ENCODE measurements at places on chromosomes 13 and 19. TPM values are rescaled to one million over a fixed set of nuclear protein-coding genes. Genes with fewer than 3 reads are reported as not detected.
A peak's percentile ranks its signal among the peaks of the same experiment; 100 is the strongest.

DNA sequence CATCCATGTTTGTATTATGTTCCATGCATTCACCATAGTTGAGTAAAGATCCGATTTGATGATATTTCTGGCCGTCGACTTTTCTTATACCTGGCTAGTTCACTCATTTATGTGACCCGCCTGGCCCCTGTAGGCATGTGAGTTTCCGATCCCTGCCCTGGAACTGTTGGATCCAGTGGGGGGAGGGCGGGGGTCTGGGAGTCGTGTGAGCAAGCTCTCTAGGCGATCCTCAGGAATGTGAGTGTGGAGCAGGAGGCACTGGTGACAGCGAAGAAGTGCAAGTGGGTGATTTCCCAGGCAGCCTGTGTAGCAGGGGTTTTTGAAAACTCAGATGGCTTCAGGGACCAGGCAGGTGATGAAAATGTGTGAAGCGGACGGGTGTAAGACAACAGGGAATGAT is 10.6 kb upstream of the PTOV1 start:
- no peaks in the 10 kb centered on the region for H3K4me1 ChIP-seq
- H3K27me3 ChIP-seq: no peaks in the 10 kb centered on the region
- DNase-seq: no peak
- H3K4me3 ChIP-seq: no peak overlapping the region
- peaks cover 14% of the 10 kb centered on the region for H3K36me3 ChIP-seq
- H3K27ac ChIP-seq: no peak overlapping the region

DNA sequence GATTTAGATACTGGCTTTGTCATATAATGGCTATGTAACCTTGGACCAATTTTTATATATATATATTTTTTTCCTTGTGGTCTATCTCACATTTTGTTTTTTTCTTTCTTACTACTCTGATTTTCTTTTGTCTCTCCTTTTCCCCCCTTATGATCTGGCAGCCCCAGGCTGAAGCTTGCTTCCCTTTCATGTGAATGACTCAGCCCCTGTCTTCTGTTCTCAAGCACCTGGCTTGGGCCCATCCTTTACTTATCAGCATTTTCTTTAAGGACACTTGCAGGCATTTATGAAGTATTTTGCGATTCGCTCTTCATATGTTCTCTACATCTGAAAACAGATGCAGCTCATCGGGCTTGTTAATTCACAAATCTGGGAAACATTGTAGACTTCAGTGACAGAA is 163.6 kb downstream of the SPRY2 start:
- no peak overlapping the region for H3K27ac ChIP-seq
- H3K36me3 ChIP-seq: no peaks in the 10 kb centered on the region
- no peaks in the 10 kb centered on the region for H3K4me1 ChIP-seq
- H3K4me3 ChIP-seq: no peak overlapping the region

- DNase-seq: peak; percentile 48
- peaks cover 68% of the 10 kb centered on the region for H3K27me3 ChIP-seq
- no peaks in the 10 kb centered on the region for H3K36me3 ChIP-seq
- H3K4me3 ChIP-seq: no peak overlapping the region
- peaks cover 37% of the 10 kb centered on the region for H3K4me1 ChIP-seq
- no peak overlapping the region for H3K27ac ChIP-seq
Observed at GRCh38 chr13:27919659-27919933, 204 bp upstream of the PDX1 start.

DNA sequence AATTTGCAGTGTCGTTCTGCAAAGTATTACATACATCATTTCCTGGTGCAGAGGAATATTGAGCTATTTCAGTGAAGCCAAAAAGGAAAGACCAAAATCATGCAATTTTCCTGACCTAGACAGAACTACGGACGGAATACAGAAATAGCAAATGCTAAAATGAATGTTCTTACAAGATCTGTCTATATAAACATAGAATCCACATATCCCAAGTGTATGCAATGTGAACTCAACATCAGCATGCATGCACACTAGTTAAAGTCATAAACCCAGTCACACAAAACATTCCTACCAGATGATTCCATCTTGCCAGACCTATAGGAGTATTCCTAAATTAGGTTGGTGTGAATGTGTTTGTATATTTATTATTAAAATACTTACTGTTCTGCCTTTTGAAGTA is 383.7 kb upstream of the ZNF507 start:
- H3K27me3 ChIP-seq: no peaks in the 10 kb centered on the region
- no peak overlapping the region for H3K4me3 ChIP-seq
- H3K4me1 ChIP-seq: no peaks in the 10 kb centered on the region
- H3K27ac ChIP-seq: no peak overlapping the region
- no peaks in the 10 kb centered on the region for H3K36me3 ChIP-seq
- no peak for DNase-seq

GRCh38 chr19:19505669-19506326 is 9.6 kb downstream of the TSSK6 start:
- H3K27me3 ChIP-seq: no peaks in the 10 kb centered on the region
- H3K36me3 ChIP-seq: peaks cover 22% of the 10 kb centered on the region
- no peak overlapping the region for H3K27ac ChIP-seq
- no peak for DNase-seq
- H3K4me3 ChIP-seq: no peak overlapping the region

- peaks cover 5% of the 10 kb centered on the region for H3K27me3 ChIP-seq
- peak; percentile 53 for DNase-seq
- H3K27ac ChIP-seq: no peak overlapping the region
Observed at GRCh38 chr13:39612023-39612637, 9.1 kb upstream of the LHFPL6 start.

DNA sequence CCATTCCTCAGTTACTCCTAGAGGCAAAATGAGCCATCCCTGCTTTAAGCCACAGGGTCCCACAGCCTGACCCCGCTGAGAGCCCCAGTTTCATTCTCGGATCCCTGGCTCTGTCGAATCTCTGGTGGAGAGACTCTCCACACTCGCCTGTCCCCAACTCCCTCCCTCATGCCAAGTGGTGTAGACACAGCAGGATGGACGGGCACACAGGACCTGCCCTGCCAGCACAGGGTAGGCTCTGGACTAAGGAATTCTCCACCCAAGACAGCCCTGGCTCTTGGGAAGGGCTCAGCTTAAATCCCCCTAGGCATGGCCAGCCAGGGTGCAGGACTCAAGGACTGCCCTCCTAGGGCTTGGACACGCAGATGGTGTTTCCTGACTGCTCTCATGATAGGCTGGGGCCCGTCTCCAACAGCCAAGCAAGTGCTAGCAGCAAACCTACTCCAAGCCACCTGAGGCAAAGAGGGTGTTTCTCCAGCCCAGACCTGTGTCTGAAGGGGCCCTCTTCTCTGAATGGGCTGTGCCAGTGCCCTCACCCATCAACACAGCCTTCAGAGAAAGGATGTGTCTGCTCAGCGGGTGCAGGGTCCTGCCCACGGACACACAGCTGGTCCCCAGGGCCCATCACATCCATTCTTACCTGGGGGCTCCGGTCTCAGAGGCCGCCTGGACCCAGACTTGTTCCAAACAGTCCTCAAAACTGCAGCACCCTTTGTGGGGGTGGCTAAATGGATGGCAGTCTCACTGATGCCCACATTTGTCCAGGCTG is 65.3 kb downstream of the PEPD start:
- no peak for DNase-seq
- no peaks in the 10 kb centered on the region for H3K27me3 ChIP-seq
- H3K4me1 ChIP-seq: no peaks in the 10 kb centered on the region
- no peak overlapping the region for H3K4me3 ChIP-seq
- H3K27ac ChIP-seq: no peak overlapping the region

GRCh38 chr19:28435551-28436271 is 777.2 kb downstream of the UQCRFS1 start:
- no peak overlapping the region for H3K27ac ChIP-seq
- no peaks in the 10 kb centered on the region for H3K4me1 ChIP-seq
- no peak for DNase-seq
- no peaks in the 10 kb centered on the region for H3K27me3 ChIP-seq
- no peak overlapping the region for H3K4me3 ChIP-seq

GRCh38 chr13:67318860-67319259 is 88.7 kb upstream of the PCDH9 start:
- H3K27me3 ChIP-seq: no peaks in the 10 kb centered on the region
- DNase-seq: no peak
- H3K27ac ChIP-seq: no peak overlapping the region
- no peaks in the 10 kb centered on the region for H3K36me3 ChIP-seq
- no peak overlapping the region for H3K4me3 ChIP-seq

GRCh38 chr13:22789916-22790315 is 390.9 kb upstream of the SGCG start:
- no peak for DNase-seq
- no peaks in the 10 kb centered on the region for H3K36me3 ChIP-seq
- H3K4me1 ChIP-seq: no peaks in the 10 kb centered on the region
- H3K27ac ChIP-seq: no peak overlapping the region
- peaks cover 4% of the 10 kb centered on the region for H3K27me3 ChIP-seq

- H3K4me1 ChIP-seq: no peaks in the 10 kb centered on the region
- H3K4me3 ChIP-seq: no peak overlapping the region
Observed at GRCh38 chr13:109243311-109243951, 543.0 kb downstream of the IRS2 start.

- H3K4me1 ChIP-seq: no peaks in the 10 kb centered on the region
- H3K27me3 ChIP-seq: peaks cover 2% of the 10 kb centered on the region
- no peaks in the 10 kb centered on the region for H3K36me3 ChIP-seq
- no peak overlapping the region for H3K27ac ChIP-seq
Observed at GRCh38 chr13:77979721-77980385, 61.2 kb upstream of the EDNRB start.

DNA sequence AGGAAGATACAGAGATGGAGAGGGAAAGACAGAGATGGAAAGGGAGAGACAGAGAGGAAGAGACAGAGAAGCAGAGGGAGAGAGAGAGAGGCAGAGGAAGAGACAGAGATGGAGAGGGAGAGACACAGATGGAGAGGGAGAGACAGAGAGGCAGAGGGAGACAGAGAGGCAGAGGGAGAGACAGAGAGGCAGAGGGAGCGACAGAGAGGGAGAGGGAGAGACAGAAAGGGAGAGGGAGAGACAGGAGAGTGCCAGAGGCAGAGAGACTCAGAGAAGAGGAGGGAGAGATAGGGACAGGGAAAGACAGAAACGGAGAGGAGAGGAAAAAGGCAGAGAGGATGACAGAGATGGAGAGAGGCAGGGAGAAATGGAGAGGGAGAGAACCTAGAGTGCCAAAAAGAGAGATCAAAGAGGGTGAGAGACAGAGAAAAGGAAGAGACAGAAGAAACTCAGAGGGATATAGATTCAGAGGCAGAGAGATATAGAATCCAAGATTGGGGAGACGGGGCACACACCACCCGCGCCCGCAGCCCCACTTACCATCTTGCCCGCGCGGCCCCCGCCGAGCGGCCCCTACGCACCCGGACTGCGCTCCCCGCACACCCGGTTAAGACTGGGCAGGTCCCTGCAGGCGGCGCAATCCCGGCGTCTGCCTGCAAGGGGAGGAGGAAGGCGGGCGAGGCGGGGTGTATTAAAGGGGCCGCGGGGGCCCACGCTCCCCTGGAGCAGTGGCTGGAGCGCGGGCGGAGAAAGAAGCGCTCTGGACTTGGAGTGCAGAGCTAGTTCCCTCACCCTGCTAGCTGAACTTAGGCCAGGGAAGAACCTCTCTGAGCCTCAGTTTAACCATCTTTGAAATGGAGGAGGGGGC is 10.7 kb downstream of the TM6SF2 start:
- peaks cover 33% of the 10 kb centered on the region for H3K27me3 ChIP-seq
- no peak for DNase-seq
- H3K27ac ChIP-seq: no peak overlapping the region
- H3K4me3 ChIP-seq: no peak overlapping the region

DNA sequence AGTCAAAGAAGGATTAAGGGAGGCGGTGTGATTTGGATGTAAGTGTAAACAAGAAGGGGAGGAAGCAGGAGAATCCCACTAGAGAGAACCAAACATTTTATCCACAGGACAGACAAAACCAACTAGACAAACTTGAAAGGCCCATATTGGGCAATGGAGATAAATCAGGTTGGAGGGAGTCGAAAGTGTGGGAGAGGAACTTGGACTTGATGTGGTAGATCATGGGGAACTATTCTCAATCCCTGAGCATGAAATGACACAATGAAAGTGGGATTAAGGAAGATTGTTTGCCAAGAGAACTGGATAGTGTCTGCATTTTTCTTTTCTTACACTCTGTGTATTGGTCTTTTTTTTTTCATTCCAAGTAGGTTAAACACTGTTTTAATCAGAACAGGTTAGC is 17.9 kb downstream of the GPR183 start:
- H3K4me3 ChIP-seq: peak overlapping the region; percentile 27
- H3K4me1 ChIP-seq: peaks cover 91% of the 10 kb centered on the region
- peaks cover 26% of the 10 kb centered on the region for H3K36me3 ChIP-seq
- DNase-seq: no peak

DNA sequence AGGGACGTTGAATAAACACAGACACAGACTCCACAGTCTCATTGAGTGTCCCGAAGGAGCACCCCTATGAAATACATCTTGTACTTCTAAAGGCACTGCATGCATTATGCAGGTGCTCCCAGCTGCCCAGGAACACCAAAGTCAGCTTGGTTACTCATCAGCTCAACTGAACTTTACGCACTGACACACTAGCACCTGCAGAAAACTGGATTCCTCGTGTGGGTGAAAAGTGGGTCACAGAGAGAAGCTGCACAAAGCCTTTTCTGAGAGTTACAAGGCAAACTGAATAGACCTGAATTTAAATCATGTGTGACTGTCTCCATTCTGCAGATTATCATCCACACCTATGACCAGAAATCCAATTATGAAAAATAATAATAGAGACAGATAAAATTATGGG is 527.5 kb upstream of the NBEA start:
- no peaks in the 10 kb centered on the region for H3K27me3 ChIP-seq
- no peaks in the 10 kb centered on the region for H3K4me1 ChIP-seq
- no peak overlapping the region for H3K27ac ChIP-seq
- H3K36me3 ChIP-seq: no peaks in the 10 kb centered on the region
- no peak for DNase-seq

Gene ZGLP1
- 0.85 TPM for total RNA-seq

Gene SIGLEC5
- not detected for total RNA-seq

Gene OR10H1
- total RNA-seq: not detected

Gene CBY2
- total RNA-seq: not detected

Gene ZNF793
- total RNA-seq: 2.4 TPM

Gene SLC10A2
- not detected for total RNA-seq
